NCI-H1694 treated with DMSO at 0.1 percent for 48 hours (cell line): ENCODE measurements at places on chromosomes 7 and 10.

DNA sequence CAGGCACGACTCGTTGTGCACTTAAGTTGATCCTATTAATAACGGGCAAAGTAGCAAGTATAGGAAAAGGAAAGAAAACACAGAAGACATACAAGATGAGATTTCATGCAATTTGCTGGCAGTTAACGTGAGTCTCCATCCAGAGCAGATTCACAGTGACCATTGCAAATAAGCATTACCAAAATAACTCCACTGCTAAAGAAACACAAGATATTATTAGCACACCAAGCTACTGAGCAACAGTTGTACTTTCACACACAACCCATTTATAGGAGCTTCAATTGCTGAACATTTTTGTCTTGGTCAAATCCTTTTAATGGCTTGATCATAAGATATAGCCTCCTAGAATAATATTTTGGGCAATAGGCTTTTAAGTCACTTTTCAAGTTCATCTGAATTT is 187.7 kb upstream of the HGF start:
- DNase-seq = no peak

- no peak for DNase-seq
Measured at GRCh38 chr7:57207836-57208235, 75.6 kb upstream of the ZNF479 start.

DNA sequence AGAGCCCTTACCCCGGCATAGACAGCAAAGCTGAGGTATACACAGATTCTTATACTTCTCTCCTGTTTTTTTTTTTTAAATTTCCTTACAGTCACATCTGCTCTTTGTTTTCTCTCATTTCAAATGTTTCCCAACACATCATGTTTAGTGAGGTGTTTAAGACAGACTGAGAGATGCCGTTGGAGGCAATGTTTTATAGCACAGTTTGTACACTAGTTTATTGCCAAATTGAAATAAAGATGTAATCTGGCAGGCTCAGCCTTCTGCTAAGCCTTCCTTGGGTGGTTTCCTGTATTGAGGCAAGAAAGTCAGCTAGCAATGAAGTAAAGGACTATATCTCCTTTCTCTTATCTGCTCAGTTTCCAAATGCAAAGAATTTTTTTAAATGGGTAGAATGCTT is 393.4 kb downstream of the SORCS1 start:
- DNase-seq = no peak

GRCh38 chr7:27191833-27192545 is 7.0 kb upstream of the HOXA11 start:
- no peak for DNase-seq
